ENCODE measurements at places on chromosomes 1 and 21.

GRCh38 chr1:21814241-21814918 lies 2.3 kb downstream of the LDLRAD2 start:
- no peak for DNase-seq

DNA sequence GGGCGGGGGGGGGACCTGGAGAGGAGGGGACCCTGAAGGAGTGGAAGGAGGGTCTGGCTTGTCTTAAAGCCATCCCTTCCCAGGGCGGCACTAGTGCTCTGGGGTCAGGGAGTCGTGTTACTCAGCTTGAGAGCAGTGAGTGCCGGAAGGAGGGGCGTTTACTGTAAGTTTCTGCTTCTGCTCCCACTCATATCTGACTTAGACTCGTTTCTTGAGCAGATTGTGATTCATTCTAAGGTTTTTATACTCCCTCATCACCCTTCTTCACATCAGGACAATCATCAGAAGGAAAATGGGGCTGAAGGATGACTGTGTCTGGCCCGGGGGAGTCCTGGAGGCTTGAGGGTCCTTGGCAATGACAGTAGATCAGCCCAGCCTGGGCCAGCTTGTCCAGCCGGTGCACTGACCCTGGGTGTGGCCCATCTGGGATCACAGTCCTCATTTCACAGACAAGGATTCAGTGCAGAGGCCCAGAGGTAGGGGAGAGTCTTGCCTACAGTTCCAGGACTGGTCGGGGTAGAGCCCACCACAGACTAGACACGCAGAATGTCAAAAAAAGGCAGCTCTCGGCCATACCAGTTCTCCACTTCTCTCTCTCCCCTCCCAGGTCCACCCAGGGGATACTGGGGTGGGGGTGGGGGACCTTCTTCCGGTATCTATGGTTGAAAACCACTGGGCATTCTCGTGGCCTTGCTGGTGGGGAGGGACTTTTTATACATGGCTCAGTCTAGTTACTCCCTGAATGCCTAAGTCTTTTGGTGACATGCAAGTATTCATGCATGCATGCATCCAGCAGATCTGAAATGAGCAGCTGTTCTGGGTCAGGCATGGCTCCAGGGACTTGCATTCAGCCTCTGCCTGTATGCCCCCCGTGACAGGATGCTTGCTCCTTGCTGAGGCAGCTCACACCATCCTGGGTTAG lies 5.1 kb downstream of the TNFRSF8 start:
- DNase-seq = no peak

- DNase-seq = no peak
Measured at GRCh38 chr1:199399996-199400724, 627.4 kb upstream of the NR5A2 start.

DNA sequence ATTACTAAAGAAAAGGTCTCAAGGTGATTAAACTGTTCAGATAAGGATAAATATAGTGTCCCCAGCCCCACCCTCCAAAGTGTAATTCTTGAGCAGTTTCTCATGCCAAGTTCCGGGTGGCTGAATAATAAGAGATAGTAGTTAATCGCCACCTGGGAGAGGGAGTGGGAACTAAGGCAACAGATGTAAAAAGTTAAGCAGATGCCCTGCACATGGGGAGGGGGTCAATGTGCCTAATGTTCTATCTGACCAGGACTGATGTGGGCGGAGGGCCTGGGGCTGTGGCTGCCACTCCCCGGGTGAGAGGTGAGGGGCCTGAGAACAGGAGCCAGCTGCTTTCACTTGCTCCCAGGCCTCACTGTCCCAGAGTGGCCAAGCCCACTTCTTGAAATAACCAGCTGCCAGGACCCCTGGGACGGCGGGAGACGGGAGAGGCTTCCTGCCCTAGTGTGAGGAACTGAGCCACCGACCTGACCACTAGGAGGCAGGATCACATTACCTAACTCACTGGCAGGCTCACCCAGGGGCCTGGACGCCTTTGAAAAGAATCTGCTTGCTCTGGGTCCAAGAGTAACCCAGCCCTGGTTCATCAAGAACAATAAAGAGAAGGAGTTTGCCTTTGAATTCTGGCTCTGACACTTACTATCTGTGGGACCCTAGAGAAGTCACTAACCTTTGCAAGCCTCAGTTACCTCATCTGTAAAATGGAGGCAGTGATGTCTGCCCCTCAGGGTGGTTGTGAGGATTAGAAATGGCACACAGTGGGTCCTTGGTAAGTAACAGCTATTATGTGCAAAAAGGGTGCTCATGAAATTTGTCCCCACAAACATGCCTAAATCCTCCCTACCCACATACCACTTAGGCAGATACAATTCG lies 179.2 kb downstream of the ATG4C start:
- DNase-seq = peak; percentile 26

DNA sequence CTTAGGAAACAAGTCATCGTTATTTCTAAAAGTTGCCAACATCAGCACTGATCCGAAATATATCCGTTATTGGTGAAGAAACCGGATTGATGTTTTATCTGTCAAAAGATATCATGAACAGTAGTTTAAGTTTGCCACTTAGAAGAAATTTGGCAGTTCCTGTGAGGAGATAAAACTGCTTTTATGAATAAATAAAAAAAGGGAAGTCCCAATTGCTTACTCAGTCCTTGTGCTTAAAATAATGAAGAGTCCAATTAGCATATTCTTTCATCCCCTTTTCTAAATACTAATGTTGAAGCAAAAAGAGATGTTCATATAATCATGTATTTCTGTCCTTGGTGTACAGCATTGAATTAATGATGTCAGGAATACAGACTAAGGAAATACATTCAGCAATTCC lies 164.6 kb downstream of the NCAM2 start:
- DNase-seq = no peak

DNA sequence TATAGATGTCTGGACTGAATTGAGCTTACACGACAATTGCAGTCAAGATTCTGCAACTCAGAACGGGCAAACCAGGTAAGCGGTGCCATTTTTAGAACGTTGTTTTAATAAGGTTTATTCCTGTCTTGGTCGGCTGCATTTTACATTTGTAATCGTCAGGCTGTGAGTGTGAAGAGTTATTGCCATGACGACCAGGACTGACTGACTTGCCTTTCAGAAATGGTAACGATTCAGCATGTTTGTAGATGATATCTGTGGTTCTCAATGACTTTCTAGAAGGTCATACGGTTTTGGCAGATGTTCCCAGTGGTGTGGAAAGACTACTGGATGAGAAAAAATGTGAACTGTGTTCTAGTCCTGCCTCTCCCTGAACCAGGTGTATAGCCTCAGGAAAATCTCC lies 271.3 kb upstream of the B3GALT2 start:
- DNase-seq = no peak

DNA sequence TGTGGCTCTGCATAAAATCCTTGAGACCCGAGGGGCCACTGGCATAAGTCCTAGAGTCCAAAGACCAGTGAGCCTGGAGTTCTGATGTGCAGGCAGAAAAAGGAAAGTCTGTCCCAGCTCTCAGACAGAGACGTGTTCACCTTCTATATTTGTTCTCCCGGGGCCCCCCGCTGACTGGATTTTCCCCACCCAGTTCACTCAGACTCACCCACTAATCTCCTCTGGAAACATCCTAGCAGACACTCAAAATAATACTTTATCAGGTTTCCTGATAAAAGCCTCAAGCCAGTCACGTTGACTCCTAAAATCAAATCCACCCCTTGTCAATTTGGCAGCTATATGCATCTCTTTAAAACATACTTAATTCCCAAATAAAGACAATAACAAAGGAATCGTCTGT lies 1084.2 kb upstream of the NCAM2 start:
- DNase-seq = no peak
